ENCODE measurements at places on chromosomes 12 and 14. TPM values are rescaled to one million over a fixed set of nuclear protein-coding genes. Genes with fewer than 3 reads are reported as not detected.

The GLT8D2 gene
- 0.90 TPM for total RNA-seq

The CHGA gene
- 4.7 TPM for total RNA-seq

The ACSM4 gene
- total RNA-seq, result 13.9 TPM

The NKX2-1 gene
- total RNA-seq, result 0.62 TPM

The LRFN5 gene
- total RNA-seq, result 1.8 TPM

The AQP6 gene
- total RNA-seq, result 0.20 TPM

- no peak for DNase-seq
Measured at GRCh38 chr12:60494244-60494643, 898.4 kb downstream of the SLC16A7 start.

DNA sequence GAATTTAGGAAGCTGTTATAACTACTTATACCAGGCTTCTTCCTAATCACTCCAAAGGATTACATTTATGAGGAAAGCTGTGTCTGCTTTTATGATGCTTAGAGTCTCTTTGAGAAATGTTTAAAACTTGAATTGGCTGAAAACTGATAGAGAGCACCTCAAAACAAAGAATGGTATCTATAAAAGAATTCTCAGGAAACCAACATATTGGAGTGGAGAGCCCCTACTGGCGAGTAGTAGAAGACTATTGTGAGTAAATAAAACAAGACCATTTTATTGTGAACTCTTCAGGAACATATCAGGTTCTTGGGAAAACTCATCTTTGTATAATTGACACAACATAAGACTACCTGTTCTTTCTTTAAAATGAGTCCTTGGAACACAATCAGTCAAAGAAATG is 578.6 kb downstream of the RERGL start:
- no peak for DNase-seq

- no peak for DNase-seq
Measured at GRCh38 chr12:96578526-96579125, 89.2 kb downstream of the CFAP54 start.

DNA sequence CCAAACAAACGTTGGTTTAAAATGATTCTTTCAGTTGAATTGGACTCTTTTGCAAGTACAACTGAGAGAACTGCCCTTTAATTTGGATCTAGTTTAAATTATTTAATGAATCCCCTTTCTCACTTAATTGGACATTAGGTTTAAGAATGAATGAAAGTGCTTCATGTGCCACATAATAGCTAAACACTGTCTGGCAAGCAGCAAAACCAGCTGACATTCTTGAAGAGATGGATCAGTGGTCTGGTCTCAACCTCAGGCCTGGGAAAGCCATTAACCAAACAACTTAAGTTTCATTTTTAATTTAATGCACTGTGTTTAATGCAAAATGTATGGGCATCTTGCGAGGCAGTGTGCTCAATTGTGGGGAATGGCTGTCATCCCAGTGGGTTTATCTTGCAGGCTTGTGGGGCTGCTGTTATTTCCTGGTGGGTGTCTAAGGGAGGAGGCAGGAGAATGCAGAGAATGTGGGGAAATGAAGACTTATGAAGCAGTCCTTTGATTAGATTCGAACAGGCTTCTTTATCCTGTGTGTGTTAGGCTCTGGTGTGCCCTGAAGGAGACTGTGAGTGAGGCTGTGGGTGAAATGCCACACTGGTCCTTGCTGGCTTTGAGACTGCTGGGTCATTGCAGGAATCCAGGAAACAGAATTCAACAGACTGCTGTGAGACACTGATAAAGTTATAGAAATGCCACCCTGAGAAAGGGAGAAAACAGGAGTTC is 144.1 kb upstream of the PELI2 start:
- DNase-seq, result no peak

- no peak for DNase-seq
Measured at GRCh38 chr12:101608301-101609133, 13.7 kb downstream of the MYBPC1 start.

GRCh38 chr12:93199831-93200236 is 177.9 kb upstream of the NUDT4 start:
- DNase-seq, result no peak
